Amniotic stem cell (primary cell): ENCODE measurements at places on chromosomes 16 and 17.

- DNase-seq = no peak
Observed at GRCh38 chr17:17108451-17109049, 66.3 kb downstream of the MPRIP start.

DNA sequence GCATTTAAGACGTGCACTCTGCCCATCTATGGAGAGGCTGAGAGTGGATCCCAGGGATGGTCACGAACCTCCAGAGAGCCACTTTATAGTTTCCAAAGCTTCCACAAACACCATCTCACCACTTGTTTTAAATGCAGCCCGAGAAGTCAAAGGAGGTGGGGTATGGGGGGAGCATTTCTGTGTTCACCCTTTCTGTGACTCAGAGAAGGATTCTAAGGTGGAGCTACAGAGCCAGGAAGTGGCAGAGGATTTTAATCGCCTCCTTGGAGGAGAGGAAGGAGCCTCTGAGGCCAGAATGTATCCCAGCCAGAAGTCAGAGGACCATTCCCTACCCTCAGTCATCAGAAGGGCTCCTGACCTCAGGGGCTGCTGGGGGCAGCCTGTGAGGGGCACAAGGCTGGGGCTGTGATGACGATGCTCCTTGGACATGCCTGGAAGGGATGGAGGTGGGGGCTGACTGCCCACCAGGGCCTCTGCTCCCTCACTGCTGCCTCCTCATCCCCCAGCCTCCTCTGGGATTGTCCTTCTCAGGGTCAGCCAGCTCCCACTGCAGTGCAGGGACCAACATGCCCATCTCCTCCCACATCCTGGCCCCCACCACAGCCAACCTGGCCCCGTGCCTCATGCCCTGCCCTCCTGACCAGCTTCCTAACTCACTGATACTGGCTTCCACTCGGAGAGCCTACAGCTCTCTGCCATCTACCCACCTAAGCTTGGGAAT lies 2.8 kb downstream of the XYLT2 start:
- peak; percentile 10 for DNase-seq

DNA sequence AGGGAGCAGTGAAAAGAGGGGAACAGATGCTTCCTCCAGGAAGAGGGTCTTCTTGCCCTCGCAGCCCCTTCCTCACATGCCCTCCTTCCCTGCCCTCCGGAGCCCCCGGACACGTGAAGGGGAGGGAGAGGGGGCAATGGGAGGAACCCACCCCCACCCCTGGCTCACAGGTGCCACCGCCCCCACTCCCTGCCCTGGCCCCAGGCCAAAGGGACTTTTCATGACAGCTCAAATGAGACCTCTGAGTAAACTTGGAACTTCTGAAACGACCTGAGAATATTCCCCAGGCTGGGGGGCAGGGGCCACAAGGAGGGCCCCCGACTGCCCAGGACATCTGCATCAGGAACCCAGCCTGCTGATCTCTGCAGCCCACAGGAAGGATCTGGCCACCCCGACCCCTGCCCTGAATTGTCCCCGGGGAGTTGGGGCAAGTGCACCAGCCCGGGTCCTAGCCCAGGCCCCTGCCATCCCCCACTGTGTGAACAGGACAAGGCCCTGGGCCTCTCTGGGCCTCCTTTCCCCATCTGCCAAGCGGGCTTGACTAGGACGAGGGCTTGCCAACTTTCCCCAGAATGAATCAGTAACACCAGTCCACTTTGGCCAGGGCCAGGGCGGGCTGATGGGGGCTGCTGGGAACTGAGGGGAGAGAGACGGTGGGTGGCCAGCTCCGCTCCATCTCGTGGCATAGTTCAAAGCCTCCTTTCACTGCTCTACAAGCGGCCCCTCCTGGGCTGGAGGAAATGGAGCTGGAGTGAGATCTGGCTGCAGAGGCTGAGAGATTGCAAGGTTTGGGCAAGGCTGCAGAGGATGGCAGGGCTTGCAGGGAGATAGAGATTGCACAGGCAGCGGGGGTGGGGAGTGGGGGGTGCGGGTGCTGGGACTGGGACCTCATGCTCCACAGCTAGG lies 3.8 kb downstream of the IL21R start:
- no peak for DNase-seq

- DNase-seq = no peak
Observed at GRCh38 chr16:53358884-53359283, 75.4 kb upstream of the RBL2 start.

- DNase-seq = no peak
Observed at GRCh38 chr17:34076743-34077631, 178.1 kb upstream of the CCL2 start.
